ENCODE measurements at places on chromosomes 5 and 9. TPM values are rescaled to one million over a fixed set of nuclear protein-coding genes. Genes with fewer than 3 reads are reported as not detected.

The SGCD gene
- total RNA-seq, result 2.8 TPM

DNA sequence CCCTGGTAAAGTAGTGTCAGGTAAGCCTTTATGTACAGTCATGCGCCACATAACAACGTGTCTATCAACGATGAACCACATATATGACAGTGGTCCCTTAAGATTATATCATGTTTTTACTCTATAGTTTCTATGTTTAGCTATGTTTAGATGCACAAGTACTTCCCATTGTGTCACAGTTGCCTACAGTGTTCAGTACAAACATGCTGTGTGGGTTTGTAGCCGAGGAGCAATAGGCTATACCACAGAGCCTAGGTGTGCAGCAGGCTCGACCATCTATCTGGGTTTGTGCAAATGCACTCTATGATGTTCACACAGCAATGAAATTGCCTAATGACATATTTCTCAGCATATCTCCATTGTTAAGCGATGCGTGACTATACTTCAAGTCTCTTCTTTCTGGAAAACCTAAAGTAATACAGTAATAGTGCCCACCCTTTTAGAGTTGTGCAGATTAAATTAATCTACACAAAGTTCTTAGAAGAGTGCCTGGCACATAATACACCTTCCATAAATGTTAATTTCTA is 295.9 kb downstream of the ARHGAP26 start:
- DNase-seq, result no peak

DNA sequence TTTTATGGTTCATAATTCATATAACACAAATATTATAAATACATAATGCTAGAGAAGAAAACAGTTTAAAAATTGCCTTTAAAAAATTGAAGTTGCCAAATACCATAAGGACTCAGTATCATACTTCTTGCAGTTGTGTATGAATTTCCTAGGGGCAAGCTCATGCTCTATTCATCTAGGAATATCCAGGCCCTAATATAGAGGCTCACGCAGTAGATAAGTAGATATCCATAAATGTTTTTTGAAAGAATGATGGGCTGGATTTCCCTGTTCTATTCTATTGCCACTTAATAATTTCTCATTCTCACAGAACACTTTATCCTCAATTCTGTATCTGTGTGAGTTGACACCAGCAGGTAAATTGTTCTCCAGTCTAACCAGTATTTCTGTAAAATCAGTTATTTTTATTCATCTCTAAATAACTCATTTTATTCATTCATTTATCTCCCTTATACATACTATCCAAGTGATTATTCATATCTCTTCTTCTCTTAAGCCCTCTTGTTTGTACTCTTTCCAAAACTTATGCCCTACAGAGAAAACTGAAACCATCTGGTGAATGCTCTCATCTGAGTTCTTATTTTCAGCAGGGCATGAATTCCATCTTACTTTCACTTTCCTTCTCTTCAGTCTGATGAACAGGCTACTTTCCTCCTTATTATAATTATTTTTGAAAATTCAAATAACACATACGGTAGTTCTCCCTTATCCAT is 97.1 kb downstream of the SLC44A1 start:
- no peak for DNase-seq

- DNase-seq, result no peak
Observed at GRCh38 chr9:99855467-99856176, 33.9 kb downstream of the NR4A3 start.

The SCGB3A1 gene
- 1.4 TPM for total RNA-seq

The GPR151 gene
- total RNA-seq, result not detected

- DNase-seq, result no peak
Observed at GRCh38 chr5:26321278-26321677, 717.1 kb downstream of the CDH9 start.

DNA sequence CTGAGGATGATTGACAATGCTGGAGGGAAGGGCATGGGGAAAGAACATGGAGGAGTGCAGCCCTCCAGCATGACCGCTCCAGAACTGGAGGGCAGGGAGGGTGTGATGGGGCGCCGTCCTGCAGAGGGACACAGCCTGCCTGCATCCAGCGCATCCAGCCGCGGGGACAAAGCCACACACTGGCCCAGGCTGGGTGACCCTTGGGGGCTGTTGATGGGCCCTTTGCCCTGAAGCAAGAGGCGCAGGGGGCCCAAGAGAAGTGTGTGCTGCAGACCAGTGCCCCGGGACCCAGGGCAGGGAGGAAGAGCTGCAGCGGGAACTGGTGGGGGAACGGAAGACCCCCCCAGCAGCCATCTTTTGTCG is 169.8 kb upstream of the PPP1R26 start:
- DNase-seq, result no peak

The SARDH gene
- total RNA-seq, result 4.1 TPM

DNA sequence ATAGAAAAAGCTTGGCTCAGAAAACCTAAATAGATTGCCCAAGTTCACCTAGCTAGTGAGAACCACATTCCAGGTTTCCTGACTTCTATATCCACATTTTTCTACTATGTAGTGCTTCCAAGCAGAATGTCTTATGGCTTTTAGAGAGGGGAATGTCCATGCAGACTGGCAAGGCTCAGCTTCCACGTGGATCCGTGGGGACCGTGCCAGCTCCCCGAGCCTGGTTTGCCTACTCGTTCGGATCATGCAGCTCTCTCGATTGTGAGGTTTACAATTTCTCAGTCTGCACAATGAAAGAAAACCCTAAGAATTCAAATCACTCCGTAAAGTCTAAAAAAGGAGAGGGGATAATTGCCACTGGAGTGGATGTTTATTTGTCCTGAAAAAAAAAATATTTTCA is 256.5 kb upstream of the NR4A3 start:
- DNase-seq, result no peak

- DNase-seq, result no peak
Observed at GRCh38 chr9:132163457-132163875, 1.6 kb downstream of the NTNG2 start.

GRCh38 chr5:1736889-1737711 is 62.5 kb downstream of the MRPL36 start:
- DNase-seq, result peak; percentile 34

- no peak for DNase-seq
Observed at GRCh38 chr9:107630156-107630555, 140.6 kb upstream of the KLF4 start.

GRCh38 chr5:172886974-172887501 is 53.0 kb downstream of the ERGIC1 start:
- no peak for DNase-seq

The SNX18 gene
- total RNA-seq, result 27.8 TPM

The DENND1A gene
- 24.4 TPM for total RNA-seq

GRCh38 chr9:3170819-3171218 is 326.9 kb upstream of the PUM3 start:
- DNase-seq, result no peak

The LEAP2 gene
- total RNA-seq, result 28.3 TPM

DNA sequence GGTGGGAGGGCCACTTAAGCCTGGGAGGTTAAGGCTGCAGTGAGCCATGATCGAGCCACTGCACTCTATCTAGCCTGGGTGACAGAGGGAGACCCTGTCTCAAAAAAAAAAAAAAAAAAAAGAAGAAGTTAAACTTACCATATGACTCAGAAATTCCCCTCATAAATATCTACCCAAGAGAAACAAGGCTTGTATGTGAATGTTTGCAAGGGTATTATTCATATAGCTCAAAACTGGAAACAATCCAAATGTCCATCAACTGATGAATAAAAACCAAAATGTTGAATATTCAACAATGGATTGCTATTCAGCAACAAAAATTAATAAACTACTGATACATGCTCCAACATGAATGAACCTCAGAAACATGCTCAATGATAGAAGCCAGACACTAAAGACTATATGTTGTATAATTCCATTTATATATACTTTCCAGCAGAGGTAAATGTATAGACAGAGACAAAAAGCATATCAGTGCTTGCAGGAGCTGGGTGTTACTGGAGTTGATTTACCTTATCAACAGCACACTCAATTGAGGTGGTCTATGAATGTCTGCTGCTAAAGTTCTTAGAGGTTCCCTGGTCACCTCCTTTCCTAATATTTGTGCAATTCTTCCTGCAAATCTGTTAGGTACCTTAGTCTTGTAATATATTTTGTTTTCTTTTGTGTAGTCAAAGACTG is 5.3 kb upstream of the SREK1 start:
- no peak for DNase-seq

DNA sequence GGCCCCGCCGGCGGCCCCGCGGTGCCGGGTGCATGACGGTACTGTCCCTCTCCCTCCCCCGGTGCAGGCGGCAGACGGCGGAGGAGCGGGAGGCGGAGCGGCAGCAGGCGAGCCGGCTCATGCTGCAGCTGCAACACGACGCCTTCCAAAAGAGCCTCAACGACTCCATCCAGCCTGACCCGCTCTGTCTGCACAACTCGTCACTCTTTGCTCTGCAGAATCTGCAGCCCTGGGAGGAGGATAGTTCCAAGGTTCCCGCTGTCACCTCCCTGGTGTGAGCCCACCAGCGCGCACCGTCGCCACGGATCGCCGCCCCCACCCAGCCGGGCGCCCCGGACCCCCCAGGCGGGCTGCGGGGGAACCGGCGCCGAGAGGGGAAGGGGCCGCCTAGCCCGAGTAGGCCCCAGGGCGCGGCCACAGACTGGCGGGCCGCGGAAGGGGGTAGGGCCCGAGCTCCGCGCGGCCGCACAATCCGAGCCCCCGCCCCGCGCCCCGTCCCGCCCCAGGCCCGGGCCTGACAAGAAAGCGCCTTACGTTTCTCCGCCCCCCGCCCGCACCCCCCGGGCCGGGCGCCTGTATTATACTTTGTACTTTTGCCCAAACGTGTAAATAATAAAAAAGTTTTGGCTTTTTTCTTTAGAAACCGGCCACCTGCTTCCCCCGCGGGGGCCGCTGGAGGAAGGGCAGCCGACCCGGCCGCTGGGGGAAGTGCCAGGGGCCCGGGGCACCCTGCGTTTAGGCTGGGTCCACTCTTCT is 2.5 kb downstream of the TLX3 start:
- no peak for DNase-seq

DNA sequence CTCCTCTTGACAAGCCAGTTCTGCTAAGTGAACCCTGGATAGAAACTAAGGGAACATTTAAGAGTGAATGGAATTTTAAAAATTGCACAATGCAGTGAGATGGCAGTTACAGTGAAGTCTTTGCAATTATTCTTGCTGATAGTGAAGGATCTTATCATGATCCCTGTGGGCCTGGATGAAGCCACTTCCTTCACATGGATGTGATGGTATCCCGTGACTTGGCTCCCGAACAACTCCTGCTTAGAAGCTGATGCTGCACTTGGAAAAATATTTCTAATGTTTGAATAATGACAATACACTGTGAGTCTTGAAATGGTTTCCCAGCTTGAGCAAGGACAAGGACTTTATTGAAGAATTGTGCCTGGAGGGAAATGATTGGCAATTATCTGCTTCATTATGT is 49.2 kb upstream of the NTRK2 start:
- DNase-seq, result no peak

Measured in ureter (tissue), 1 donor.